H1 (cell line): ENCODE measurements at places on chromosomes 13 and 19. TPM values are rescaled to one million over a fixed set of nuclear protein-coding genes. Genes with fewer than 3 reads are reported as not detected.
A peak's percentile ranks its signal among the peaks of the same experiment; 100 is the strongest.

GRCh38 chr13:99356262-99357091 lies 49.3 kb upstream of the GPR183 start:
- DNase-seq, result peak; percentile 40

- no peak for DNase-seq
Observed at GRCh38 chr13:94454906-94455305, 24.6 kb downstream of the DCT start.

The C19orf33 gene
- total RNA-seq, result 4.4 and 6.0 TPM in 2 replicates

DNA sequence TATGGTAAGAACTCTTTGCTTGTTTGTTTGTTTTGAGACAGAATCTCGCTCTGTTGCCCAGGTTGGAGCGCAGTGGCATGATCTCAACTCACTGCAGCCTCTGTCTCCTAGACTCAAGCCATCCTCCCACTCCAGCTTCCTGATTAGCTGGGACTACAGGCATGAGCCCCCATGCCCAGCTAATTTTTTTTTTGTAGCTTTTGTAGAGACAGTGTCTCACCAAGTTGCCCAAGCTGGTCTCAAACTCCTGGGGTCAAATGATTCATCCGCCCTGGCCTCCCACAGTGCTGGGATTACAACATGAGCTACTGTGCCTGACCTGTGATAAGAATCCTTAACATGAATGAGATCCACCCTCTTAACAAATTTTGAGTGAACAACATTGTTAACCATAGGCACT lies 183.9 kb upstream of the TSHZ3 start:
- no peak for DNase-seq

The NRTN gene
- total RNA-seq, result 4.6 and 5.3 TPM in 2 replicates

The MADCAM1 gene
- 3.0 and 3.1 TPM in 2 replicates for total RNA-seq

The GPC5 gene
- 0.20 and 0.23 TPM in 2 replicates for total RNA-seq

DNA sequence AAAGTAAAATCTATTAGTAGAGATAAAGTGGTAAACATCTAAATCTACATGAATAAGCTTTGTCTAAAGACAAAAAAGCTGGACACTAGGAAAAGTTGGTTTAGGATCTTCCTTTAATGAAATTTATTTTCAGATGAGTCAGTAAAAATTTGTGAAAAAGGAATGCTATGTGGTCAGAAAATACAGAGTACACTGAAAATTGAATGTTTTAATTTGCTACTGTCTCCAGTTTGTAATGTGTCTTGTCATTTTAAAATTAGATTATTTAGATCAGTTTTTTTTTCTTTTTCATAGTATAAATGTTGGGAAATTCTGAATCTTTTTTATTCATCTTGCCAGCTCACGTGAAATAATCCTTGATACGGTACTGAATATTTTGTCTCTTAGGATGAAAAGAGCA lies 56.9 kb downstream of the SLITRK6 start:
- DNase-seq, result no peak

GRCh38 chr19:28596561-28597071 lies 616.3 kb downstream of the UQCRFS1 start:
- no peak for DNase-seq

GRCh38 chr13:20090349-20090748 lies 70.5 kb downstream of the GJA3 start:
- DNase-seq, result no peak

- no peak for DNase-seq
Observed at GRCh38 chr13:105660561-105660960, 874.9 kb downstream of the EFNB2 start.

- no peak for DNase-seq
Observed at GRCh38 chr13:79654520-79654919, 173.6 kb downstream of the NDFIP2 start.

DNA sequence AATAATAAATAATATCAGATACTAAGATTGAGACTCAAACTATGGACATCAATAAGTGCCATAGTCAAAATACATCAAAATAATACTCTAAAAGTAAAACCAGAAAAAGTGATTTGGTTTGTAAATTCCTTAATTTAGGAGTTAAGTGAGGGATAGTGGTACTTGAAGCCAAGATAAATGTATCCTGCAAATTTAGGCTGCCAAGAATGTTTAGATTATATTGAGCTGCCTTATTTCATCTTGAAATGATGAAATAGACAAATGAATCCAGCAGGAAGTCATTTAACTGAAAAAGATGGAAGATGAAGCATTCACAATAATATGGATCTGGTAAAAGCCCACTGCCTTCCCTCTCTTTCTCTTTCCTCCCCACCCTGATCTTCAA lies 112.3 kb downstream of the LRCH1 start:
- no peak for DNase-seq

GRCh38 chr13:28357911-28358433 lies 137.0 kb downstream of the FLT1 start:
- DNase-seq, result no peak

- DNase-seq, result no peak
Observed at GRCh38 chr13:97928301-97928700, 25.2 kb upstream of the IPO5 start.

- DNase-seq, result no peak
Observed at GRCh38 chr13:51456510-51456909, 3.7 kb upstream of the INTS6 start.

DNA sequence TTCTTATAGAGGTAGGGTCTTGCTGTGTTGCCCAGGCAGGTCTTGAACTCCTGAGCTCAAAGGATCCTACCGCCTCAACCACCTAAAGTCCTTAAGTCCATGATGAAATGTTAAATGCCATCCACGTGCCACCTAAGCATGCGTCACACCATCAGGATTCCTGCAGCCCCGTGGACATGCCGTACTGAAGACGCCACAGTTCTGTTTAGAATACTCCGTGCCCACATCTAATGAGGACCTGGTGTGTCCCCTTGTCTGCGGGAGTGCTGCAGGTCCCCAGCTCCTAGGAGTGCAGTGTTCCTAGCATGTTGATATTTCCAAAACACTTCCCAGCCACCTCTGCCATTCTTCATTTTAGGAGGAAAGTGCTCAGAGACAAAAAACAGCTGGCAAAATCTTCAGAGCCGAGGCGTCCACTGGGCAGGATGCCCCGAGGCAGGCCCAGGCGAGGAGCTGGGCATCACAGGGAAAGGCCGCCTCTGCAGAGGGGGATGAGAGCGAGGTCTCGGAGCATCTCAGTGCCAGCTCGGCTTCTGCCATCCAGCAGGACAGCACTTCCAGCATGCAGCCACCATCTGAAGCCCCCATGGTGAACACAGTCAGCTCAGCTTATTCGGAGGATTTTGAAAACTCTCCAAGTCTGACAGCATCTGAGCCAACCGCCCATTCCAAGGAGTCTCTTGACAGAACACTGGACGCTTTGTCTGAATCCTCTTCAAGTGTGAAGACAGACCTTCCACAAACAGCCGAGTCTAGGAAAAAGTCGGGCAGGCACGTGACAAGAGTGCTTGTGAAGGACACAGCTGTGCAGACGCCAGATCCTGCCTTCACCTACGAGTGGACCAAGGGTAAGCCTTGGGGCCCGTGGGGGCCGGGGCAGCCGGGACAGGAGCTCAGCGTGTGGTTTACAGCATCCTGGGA lies 13.2 kb downstream of the C19orf44 start:
- DNase-seq, result no peak

The CEACAM18 gene
- not detected in 2 replicates for total RNA-seq

DNA sequence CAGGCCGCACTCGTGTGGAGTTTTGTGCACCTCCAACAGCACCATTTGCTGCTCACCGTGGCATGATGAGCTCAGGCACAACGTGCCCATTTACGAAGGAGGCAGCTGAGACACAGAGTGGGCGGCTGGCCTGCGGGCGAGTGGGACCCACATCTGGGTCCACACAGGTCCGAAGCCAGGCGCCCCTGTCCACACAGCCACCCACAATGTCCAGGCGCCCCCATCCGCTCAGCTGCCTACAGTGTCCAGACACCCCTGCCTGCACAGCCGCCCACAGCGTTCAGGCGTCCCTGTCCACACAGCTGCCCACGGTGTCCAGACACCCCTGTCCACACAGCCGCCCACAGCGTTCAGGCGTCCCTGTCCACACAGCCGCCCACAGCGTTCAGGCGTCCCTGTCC lies 42.5 kb upstream of the F7 start:
- DNase-seq, result no peak

The CYP2A6 gene
- total RNA-seq, result not detected in 2 replicates

GRCh38 chr13:78168981-78169380 lies 250.3 kb upstream of the EDNRB start:
- no peak for DNase-seq

- DNase-seq, result no peak
Observed at GRCh38 chr13:101272886-101273285, 143.4 kb downstream of the NALCN start.

The IL12RB1 gene
- total RNA-seq, result not detected in 2 replicates

- DNase-seq, result no peak
Observed at GRCh38 chr19:48025480-48025879, 18.4 kb downstream of the CABP5 start.

The ZNF560 gene
- not detected in 2 replicates for total RNA-seq

- DNase-seq, result no peak
Observed at GRCh38 chr13:92403606-92404005, 823.0 kb upstream of the GPC6 start.

The CGB3 gene
- not detected in 2 replicates for total RNA-seq

The ALOX5AP gene
- not detected in 2 replicates for total RNA-seq
